ENCODE measurements at places on chromosomes 6 and 20.
A peak's percentile ranks its signal among the peaks of the same experiment; 100 is the strongest.

DNA sequence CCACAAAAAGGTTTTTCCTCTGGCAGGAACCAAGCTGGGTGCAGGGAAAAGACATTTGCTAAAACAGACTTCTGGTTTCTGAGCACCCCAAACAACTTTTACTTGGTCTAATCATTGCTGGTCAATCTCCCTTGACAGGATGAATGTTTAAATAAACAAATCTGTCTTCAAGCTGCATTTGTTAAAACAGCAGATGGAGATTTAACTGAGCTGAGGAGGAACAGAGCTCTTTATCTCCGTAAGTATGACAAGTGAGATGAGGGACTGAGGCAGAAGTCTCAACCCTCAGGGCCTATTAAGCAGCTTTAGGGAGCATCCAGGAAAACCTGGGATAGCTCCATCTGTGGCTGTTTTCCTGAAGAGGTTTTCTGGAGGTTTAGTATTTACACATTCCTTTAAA, 40.6 kb downstream of the NINL start:
- DNase-seq: no peak

- DNase-seq: no peak
These were observed 42.1 kb downstream of the TRAF3IP2 start for GRCh38 chr6:111563581-111563980.

DNA sequence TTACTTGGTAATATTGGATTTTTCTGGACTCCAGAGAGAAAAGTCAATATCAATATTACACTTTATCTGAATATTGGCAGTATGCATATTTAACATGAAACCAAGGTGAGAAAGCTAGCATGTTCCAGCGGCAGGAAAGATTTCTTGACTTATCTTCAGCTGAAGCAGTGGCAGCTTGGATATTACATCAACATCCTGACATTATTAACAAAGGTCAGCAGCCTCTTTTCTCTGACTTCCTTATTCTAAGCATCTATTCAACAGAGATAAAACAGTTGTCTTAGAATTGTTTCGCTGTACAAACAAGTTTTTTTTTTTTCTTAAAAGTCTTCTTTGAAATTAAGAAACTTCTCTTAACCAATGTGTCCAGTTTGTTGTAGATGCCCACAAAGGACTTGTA, 11.8 kb downstream of the DCBLD1 start:
- DNase-seq: no peak

- DNase-seq: no peak
These were observed at the start of gene GATA5 for GRCh38 chr20:62475772-62476055. TSS of gene GATA5 (minus strand) at chr20:62475995. CDS start at chr20:62475521, 474 bp downstream.

GRCh38 chr6:113076816-113077215, 729.7 kb downstream of the RFPL4B start:
- DNase-seq: no peak

DNA sequence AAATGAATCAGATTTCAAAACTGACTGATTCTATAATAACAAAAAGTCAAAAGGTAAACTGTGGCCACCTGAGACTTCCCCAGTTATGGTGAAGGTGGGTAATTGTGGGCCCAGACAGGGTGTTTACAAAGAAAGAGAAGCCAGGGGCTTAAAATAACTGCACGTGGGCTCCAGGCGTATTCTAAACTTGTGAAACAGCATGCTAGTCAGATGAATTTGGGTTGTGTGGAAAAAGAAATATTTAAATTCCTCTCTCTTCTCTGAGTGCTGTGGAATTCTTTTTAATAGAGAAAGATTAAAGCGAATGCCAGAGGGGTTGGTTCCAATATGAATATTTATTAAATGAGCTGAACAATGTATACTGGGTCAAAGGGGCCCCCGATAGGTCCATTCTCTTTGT, 166.3 kb upstream of the AFDN start:
- DNase-seq: no peak

- peak; percentile 98 for DNase-seq
These were observed 88.9 kb upstream of the NT5E start for GRCh38 chr6:85360794-85361642.

GRCh38 chr6:154206996-154207395, 149.6 kb downstream of the IPCEF1 start:
- DNase-seq: no peak

DNA sequence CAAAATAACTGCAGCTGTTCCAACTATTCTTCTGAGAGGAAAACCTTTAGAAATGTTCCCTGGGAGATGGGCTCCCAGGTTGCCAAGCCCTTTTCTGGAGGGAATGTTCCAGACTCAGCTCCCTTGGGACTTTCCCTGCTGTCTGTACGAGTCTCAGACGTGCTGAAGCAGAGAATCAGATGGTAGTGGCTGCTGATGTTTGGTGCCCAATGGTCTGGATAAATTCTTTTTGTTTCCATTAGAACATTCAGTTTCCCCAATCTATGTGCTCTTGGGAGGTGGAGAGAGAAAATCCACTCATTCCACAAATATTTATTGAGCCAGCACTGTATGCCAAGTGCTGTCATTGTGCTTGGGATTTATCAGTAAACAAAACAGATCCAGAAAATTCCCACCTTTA, 40.0 kb downstream of the SNHG17 start:
- no peak for DNase-seq

GRCh38 chr20:39090906-39091305, 128.8 kb downstream of the DHX35 start:
- DNase-seq: no peak

DNA sequence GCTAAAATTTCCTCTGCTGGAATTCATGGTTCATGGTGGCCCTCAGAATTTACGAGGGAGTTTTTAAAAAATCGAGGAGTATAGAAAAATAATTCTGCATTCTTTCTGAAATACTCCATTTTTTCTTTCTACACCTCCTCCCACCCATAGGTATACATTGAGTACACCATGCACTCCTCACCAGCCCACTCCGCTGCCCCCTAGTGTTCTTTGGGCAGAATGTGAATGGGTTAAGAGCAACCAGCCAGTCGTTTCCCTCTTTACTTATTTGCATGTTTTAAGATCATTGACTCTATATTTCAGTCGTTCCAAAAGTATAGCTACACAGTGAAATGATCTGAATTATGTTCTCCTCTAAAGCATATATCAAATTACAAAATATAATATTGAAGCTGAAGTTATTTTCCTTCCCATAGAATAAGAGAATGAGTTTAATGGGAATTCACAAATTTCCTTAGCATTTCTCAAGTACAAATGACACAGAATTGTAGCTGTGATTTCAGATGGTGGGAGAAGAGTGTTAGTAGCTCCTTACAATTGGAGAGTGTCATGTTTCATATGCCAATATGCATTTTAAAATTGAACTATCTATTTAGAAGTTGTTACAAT, 977.7 kb upstream of the SLC35B3 start:
- DNase-seq: peak; percentile 16

DNA sequence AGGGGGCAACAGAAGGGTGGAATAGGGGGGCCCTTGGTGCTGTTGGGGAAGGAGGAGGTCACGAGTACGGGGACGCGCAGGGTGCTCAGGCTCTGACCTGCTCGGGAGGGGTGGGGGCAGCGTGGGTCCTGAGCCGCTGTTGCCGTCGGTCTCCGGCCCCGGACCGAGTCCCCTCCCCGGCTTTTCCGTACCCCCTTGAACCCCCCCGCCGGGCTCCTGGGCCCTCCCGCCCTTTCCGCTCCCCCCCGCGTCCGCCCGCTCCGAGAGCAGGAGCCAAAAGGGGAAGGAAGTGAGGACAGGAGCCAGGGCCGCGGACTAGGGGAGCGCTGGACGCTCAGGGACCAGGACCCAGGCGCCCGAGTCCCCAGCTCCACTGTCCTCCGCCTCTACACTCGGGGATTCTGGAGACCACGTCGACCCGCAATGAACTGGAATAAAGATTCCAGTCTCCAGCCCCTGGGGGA, at the start of gene RGL2:
Gene RGL2 (minus strand): TSS at position 170 of the 464 bp plus-strand sequence. CDS start 332 bp downstream, outside the sequence.
- peak; percentile 63 for DNase-seq

DNA sequence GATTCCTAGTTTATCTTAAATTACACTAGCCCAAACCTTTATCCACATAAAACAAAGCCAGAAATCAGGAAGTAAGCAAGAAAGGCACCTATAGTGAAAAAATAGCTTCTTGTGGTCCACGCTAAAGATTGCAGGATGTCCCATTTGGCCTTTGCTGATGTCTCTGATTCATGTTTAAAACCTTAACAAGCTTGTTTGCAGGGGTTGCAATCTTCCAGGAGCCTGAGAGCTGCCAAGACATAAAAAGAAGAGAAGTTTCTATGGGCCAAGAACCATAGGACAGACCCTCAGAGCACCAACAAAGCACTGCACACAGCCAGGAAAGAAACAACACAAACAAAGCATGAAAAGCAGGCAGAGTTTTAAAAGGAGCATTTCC, 49.4 kb downstream of the ADAT2 start:
- no peak for DNase-seq

DNA sequence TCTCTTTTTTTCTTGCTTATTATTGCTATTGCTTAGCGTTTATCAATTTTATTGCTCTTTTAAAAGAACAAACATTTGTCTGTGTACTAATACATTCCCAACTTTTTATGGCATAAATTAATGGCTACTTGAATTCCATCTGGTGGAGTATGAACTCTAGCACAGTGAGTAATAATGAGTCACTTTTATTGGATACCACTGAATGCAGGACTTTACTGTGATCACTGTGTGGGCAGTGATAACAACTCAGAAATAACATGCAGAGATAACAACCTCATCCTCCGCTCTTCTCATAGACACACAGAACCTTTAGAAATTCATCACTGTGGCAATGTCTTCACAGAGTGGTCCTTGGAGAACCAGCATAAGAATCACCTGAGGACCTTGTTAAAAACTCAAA, 174.9 kb upstream of the PRND start:
- peak; percentile 88 for DNase-seq

- DNase-seq: no peak
These were observed 48.6 kb upstream of the PTPRT start for GRCh38 chr20:43238266-43238665.

- DNase-seq: peak; percentile 67
These were observed 67.9 kb downstream of the ANKRD60 start for GRCh38 chr20:58160451-58161061.

DNA sequence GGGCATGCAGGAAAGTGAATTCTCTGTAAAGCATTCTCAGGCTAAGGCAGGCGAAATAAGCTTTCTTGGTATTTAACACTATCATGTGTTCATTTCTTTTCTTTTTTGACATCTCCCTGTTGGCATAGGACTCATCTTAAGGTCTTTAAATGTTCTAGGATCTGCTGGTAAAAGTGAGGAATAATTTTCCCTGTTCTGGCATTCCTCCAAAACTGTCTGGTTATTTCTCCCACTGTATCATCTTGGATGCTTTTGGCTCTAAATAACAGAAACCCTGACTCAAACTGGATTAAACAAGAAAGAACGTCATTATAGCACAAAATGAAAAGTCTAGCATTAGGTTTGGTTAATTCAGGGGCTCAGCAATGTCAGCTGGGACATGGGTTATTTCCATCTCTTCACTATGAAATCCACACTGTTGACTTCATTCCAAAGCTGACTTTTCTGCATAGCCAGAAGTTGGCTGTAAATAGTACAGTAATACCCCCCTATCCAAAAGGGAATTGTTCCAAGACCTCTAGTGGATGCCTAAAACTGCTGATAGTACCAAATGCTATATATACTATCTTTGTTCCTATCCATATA, 37.9 kb upstream of the SNAP25 start:
- no peak for DNase-seq
